Mucosa of descending colon (tissue), 3 donors: ENCODE measurements at places on chromosomes 2 and 18.

DNA sequence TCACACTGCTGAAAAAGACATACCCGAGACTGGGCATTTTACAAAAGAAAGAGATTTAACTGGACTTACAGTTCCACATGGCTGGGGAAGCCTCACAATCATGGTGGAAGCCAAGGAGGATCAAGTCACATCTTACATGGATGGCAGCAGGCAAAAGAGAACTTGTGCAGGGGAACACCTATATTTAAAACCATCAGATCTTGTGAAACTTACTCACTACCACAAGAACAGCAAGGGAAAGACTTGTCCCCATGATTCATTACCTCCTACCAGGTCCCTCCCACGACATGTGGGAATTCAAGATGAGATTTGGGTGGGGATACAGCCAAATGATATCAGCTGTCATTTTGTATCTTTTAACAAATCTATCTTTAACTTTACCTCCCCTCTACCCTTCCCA, 251.1 kb upstream of the RASGRP3 start:
- DNase-seq: no peak

DNA sequence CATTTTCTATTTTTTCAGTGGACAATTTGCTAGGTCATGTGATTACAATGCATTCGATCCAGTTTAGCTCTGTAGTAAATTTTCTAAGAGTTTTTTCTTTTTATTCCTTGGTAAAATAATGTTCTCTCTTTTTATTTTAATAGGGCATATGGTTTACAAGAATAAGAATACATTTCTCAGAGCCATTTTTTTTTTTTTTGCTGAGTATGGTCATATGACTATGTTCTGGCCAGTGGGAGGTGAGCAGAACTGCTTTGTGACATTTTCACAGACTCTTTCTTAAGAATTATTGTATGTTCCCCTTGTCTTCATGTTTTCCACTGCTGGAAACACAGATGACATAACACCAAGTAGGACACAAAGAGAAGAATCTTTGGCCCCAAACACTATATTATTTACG, 626.6 kb upstream of the FSHR start:
- no peak for DNase-seq

DNA sequence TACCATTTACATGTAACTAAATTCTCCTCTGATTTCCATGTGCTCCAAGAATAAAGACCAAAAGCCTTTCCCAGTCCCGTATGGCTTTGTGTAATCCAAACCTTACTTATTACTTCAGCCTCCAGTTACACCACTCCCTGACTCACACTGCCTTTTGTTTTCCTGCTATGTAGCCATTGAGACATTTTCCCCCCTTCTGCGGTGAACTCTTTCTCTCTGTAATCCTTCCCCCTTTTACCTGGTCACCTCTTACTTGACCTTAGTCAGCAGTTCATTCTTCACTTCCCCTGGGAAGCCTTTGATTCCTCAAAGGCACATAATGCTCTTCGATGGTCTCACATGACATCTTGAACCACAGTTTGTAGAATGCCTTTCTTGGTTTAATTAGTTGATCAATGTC, 256.0 kb upstream of the FANCL start:
- no peak for DNase-seq

- no peak for DNase-seq
These were observed 299.4 kb downstream of the LPIN1 start for GRCh38 chr2:12045864-12046291.

- no peak for DNase-seq
These were observed 5.7 kb downstream of the TCF23 start for GRCh38 chr2:27154488-27154887.

- no peak for DNase-seq
These were observed 783.6 kb downstream of the DCDC2C start for GRCh38 chr2:4486971-4487370.
